Stimulated activated naive CD8-positive, alpha-beta T cell treated with anti-CD3 and anti-CD28 coated beads, Interleukin-15, amount 100 ng/mL, for 72 hours (primary cell): ENCODE measurements at places on chromosomes 1 and 21.

DNA sequence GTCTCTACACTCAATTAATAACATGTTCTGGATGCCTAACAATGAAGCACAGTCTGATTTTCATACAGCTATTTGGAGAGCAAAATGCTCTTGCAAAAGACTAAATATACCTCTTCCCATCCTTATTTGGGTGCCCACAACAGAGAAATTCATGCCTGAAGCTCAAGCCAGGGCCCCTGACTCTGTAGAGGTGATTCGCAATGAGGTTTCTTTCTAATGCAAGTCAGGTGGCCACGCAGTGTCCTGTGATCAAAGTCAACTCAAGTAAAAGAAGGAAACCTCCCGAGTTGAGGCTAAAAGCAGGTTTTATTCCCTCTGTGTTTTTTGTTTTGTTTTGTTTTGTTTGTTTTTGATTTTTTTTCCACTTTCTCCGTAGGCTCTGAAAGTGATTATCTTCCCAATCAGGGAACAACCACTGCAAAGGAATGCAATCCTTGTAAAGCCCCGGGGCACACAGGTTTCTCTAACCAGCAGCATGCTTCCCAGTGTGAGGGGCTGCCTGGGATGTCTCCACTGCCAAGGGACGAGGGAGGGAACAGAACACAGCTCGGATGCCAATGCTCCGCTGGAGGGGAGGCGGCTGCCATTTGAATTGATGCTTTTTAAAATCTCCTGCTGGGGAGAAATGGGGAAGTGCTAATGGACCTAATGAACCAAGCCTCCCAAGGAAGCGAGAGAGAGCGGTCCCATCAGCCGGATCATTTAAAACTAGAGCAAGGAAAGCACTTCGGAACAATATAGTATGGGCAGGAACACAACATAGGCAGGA, 73.8 kb upstream of the SSX2IP start:
- DNase-seq, result no peak

- no peak for DNase-seq
Measured at GRCh38 chr1:226660410-226661182, 78.5 kb downstream of the ITPKB start.

DNA sequence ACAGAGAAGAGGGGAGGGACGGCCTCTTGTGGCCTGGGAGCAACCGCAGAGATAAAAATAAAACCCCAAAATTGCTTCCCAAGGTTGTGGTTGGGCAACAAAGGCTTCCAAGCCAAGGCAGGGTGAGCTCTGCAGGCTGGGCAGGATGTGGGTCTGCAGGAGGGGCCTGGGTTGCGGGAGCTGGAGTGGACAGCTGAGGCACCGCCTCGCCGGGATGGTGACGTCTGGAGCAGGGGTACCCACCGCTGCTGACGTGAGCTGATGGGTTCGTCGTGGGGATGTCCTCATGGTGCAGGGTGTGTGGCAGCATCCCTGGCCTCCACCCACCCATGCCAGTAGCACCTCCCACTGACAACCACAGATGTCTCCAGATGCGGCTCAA, 3.7 kb downstream of the AURKAIP1 start:
- peak; percentile 46 for DNase-seq

DNA sequence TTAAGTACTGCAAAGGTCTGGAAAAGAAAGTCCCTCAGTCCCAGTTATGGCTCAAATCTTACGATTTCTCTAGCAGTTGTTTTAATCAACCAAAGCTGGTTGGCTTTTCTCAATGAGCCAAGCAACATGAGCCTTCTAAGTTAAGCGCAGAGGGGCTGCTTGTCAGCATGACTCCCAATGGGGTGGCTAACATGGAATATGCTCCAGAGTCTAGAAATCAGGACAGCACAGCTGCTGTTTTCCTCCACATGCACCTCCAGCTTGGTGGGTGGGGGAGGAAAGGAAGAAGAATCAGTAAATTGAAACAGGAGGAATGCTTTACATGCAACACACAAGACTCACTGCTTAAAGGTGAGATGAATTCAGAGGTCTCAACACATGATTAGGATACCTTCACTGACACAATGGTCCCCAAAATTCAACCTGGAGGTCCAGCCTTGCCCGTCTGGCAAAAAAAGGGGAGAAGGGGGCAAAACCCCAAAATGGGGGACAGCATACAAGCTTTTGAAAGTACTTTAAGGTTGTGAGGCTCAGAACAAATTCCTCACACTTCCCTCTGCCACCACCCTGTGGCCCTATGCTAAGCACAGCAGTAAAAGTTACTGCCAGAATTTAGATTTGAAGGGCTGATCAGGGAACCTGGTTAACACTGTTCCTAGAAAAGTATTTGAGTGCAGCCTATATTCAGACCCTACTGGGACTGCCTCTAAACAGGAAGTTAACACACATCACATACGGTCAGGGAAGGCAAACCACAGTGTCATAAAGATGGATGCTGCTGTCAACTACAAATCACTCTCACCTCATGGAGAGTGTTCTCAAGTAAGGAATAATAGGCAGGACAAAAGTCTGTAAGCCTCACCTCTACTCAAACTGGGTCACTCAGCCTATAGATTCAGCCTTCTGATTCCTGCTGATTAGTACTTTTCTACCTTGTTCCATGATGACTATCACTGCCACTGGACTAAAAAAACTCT, 2.6 kb downstream of the GATAD2B start:
- DNase-seq, result no peak

DNA sequence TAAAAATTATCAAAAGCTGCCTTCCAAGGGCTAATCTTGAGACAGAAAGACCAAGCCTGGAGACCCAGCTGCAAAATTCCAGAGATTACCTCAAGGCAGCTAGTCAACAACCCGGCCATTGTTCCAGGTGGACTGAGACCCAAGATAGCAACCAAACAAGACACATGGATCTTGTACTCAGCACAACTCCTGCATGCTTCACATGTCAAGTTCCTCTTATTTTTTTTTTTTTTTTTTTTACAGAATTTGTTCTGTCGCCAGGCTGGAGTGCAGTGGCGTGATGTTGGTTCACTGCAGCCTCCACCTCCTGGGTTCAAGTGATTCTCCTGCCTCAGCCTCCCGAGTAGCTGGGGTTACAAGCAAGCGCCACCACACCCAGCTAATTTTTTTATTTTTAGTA, 40.1 kb downstream of the CD2 start:
- no peak for DNase-seq

DNA sequence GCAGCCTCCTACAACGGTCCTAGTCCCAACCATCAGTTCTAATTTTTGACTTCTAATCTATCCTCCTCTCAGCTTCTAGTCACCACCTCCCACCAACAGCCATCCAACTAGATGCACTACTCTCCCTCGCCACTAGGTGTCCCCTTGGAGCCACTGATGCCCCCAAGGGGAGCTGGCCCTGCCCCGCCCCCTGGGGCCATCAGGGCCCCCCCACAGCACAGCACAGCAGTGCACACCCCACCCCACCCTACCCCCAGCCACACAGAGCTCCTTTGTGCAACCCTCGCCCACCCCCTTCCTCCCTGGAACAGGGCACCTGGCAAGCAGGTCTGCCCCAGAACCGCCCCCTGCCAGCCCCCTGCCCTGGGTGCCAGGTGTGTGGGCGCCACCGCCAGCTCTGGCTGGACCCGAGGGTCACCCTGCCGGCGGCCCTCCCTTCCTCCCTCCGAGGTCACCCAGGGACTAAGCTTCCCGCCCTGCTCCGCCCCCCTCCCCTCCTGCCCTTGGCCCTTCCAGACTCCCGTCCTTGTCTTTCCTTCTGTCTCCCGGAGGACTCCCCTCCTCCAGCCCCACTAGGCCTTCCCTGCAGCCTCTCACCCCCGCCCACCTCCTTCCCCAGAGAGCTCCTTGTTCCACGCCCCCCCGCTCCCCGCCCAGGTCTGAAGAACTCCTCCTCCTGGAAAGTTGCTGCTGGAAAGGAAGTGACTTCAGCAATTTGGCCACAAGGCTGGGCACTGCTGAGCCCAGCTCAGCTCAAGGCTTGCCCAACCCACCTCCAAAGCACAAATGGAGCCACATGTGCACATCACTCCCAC, 47.0 kb downstream of the AHDC1 start:
- peak; percentile 78 for DNase-seq

DNA sequence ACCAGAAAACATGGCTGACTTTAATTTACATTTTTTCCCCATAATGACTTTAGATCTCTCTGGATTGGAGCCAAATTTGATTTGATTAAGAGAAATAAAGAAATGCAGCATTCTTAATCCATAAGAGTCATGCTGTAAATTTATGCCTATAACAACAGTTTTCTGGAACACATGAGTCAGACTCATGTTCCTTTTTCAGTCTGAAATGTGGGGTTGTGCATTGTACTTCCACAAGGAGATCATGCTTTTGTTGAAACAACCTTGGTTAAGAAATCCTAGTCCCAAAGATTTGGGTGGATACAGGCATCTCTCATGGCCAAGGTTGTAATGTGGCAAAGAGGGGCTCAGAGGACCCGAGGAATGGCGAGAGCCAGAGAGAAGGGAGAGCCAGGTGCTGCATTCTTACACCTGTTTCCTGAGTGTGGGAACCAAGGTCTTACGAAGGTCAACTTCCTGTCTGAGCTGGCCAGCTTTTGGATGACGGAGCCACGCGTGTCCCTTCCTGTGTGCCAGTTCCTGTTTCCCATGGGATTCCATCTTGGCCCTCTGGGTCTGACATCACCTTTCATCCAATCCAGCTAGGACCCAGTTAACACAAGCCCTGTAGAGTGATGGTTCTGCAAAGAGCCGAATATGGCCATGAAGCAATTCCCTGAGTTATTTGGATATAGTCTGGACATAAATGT, 23.1 kb downstream of the CLDN14 start:
- no peak for DNase-seq

- DNase-seq, result no peak
Measured at GRCh38 chr1:109198745-109199144, 15.0 kb upstream of the SARS1 start.

GRCh38 chr1:174982971-174983689, 16.6 kb upstream of the CACYBP start:
- no peak for DNase-seq

GRCh38 chr1:67588178-67588855, 96.7 kb upstream of the GADD45A start:
- DNase-seq, result no peak

GRCh38 chr1:64895500-64895899, 70.8 kb downstream of the JAK1 start:
- DNase-seq, result no peak

GRCh38 chr1:186255266-186255665, 119.8 kb downstream of the TPR start:
- DNase-seq, result no peak

- peak; percentile 10 for DNase-seq
Measured at GRCh38 chr1:203512848-203513584, 19.1 kb downstream of the OPTC start.

DNA sequence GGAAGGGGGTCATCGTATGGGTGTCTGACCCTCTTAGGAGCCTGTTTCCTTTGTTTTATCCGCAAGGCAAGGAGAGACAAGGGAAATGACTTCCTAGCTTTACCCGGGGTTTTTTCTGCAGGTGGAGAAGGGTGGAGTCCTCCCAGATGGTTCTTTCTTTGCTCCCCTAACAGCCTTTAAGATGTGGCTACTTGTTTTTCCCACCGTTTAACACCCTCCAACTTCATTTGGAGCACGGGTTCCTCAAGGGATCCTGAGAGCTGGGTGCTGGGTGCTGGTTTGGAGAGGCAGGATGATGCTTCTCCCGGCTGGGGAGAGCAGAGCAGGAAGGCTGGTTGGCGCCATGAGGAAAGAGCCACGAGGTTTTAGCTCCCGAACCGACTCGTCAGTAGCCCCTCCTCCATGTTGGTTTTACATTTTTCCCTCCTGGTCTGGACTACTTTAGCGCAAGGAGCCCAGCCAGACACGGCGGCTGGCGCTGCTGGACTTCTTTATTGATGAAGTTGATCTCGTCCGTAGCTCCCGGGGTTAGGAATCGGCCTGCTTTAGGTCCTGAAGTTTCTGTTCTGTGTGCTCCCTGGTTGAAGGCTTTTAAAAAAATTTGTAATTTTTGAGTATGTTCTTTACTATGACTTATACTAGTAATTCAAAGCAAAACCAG, 1.4 kb downstream of the UCK2 start:
- peak; percentile 19 for DNase-seq

DNA sequence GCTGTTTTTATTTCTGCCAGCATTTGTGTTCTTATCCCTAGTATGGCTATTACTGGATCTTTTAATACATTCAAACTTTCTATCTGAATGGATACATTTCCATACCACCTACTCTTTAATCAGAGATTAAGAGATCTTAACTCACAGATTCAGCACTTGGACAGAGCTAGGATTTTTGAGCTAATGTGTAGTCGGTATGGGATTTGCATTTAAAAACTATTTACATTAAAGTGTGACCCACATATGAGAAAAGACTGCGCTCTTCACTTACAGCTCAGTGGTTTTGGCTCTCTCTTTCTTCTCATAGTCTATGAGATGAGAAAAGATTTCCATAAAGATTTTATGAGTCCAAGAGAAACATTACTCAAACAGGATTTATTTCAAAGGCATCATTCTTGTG, 16.4 kb downstream of the HMGB4 start:
- DNase-seq, result no peak

- DNase-seq, result no peak
Measured at GRCh38 chr1:93770640-93771039, 89.0 kb upstream of the BCAR3 start.

DNA sequence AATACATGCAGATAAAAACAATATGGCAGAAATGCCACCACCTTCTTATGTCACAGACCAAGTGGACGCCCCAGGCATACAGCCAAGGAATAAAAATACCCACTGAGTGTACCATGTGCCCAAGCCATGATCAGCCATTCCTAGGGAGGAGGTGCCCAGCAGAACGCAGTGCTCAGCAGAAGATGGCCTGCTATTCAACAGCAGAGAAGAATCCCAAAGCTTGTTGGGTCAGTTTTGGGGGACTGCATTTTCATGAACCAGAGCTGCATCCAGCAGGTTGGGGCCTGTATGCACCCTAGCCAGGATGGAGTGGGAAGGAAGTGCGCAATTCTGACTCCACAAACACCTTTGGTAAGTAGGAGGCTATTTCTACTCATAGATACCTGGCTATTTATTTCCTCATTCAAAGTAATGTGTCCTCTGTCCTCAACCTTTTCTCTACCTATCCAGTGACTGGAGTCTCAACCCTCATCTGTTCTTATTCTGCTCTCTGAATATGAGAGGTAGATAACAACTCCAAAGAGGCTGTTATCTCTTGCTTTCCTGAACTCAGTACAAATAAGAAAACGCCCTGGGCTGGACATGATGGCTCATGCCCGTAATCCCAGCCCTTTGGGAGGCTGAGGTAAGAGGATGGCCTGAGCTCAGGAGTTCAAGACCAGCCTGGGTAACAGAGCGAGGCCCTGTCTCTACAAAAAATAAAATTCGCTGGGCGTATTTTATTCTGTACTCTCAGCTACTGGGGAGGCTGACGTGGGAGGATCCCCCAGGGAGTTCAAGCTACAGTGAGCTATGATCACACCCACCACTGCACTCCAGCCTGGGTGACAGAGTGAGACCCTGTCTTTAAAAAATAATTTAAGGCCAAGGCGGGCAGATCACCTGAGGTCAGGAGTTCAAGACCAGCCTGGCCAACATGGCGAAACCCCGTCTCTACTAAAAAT, 2.5 kb upstream of the PLEKHM2 start:
- no peak for DNase-seq

DNA sequence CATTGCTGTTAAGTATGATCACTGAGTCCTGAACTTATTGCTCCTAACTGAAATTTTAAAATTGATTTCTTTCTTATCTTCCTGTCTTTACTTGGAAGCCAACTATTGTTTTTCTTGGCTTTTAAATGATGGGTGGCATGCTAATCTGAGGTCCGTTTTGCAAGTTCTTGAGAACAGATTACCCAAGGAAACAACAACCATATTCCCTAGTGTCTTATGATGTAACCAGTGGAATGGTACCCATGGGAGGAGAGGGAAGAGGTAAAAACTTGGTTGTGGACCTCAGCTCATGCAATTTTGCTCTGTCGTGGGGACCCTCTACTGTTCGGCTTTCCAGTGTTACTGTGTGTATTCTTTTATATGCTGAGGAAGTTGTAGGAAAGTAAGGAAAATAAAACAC, 454.8 kb upstream of the ADAMTS5 start:
- DNase-seq, result no peak

- no peak for DNase-seq
Measured at GRCh38 chr1:61175976-61176375, 93.6 kb downstream of the NFIA start.
